NCI-H510A treated with DMSO at 0.1 percent for 48 hours (cell line): ENCODE measurements at places on chromosomes 11 and 22.

- no peak for DNase-seq
Measured at GRCh38 chr11:103079833-103080232, 12.1 kb downstream of the DCUN1D5 start.

DNA sequence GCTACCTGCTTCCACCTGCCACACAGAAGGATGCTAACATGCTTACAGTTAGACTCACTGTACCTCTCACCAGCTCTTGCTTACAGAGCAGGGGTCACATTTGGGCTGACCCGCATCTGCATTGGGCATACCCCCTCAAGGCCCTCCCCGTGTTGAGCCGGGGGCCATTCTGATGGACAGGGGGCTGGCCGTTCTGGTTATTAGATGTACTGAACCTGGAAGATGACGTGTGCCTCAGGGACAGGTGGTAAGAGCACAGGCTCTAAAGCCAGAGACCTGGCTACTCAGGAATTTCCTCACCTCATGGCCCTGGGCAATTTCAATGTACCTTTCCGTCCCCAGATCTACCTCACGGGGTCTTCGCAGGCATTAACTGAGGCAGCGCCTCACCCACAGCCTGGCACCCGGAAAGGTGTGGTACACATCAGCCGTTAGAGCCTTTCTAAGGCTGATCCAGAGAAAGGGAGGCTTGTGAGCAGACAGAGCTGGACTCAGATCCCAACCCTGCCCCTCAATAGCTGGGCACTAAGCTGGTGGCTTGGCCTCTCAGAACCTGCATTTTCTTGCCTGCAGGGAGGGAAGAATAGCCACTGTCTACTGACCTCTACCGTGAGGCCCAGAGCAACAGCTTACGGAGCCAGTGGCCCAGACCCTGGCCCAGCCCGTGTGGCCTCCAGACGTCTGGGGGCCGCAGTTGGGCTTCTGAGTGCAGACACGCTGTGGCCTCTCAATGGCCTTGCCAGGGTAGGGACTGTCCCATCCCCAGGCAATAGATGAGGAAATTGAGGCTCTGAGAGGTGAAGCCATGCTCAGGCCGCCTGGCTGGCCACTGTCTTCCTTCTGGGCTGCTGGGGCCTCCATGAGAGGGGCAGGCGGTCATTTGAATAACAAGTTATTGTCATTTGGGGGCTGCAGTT lies 100.6 kb downstream of the MORC2 start:
- no peak for DNase-seq

GRCh38 chr11:10599388-10600175 lies 31.1 kb upstream of the LYVE1 start:
- DNase-seq, result no peak

DNA sequence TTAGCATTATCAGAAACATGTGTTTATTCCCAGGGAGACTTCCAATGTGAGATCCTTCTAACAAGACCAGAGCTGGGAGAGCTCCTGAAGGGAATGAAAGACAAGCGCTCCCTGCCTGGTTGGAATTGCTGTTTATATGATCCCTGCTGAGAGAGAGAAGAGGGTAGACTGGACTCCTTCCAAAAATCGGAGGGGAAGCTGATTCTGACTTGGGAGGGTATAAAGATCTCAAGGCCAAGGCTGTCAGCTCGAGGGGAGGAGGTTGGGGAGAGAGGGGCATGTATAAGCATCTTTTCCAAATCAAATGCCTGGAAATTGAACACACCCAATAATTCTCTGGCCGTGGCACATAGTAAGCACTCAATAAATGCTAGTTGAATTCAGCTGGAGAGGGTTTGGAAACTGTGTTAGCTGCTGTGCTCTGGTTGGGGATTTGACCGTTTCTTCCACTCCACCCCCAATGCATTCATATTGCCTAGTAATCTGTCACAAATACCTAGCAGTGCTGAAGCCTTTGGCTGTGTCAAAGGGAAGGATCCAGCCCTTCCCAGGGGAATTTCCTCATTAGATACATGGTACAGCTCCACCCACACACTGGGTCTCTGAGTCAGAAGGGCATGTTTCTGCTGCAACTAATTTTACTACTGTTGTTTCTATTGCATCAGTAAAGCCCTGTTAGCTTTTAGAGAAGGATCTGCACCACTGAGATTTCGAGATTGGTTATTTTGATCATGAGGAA lies 61.5 kb downstream of the CACNG2 start:
- no peak for DNase-seq

- no peak for DNase-seq
Measured at GRCh38 chr11:10328314-10329098, 23.6 kb downstream of the ADM start.

GRCh38 chr11:116257092-116257491 lies 515.7 kb downstream of the BUD13 start:
- peak; percentile 34 for DNase-seq

- DNase-seq, result peak; percentile 16
Measured at GRCh38 chr11:8698917-8699441, 16.4 kb downstream of the RPL27A start.

GRCh38 chr11:64266339-64266738 lies 15.0 kb downstream of the PLCB3 start:
- no peak for DNase-seq

- no peak for DNase-seq
Measured at GRCh38 chr11:2681408-2682145, 18.2 kb downstream of the KCNQ1OT1 start.

GRCh38 chr22:19422440-19423301 lies 8.9 kb downstream of the HIRA start:
- no peak for DNase-seq

DNA sequence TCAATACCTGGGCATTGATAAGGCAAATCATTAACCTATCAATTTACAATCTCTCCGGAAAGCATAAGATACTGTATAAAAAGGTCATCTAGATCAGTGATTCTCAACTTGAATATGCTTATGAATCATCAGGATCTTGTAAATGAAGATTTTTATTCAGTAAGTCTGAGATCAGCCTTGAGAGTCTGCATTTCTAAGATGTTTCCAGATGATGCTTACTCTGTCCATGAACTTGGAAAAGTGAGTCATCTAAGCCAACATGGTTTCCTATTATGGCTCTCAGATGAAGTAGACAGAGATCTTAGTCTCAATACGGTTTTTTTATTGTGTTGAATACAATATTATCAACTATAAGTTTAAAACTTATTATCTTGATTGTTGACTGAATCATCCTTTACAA lies 226.4 kb upstream of the KIRREL3 start:
- DNase-seq, result no peak

GRCh38 chr22:50456466-50457234 lies 18.2 kb downstream of the SBF1 start:
- DNase-seq, result no peak

GRCh38 chr11:115645631-115646317 lies 141.6 kb upstream of the CADM1 start:
- no peak for DNase-seq

DNA sequence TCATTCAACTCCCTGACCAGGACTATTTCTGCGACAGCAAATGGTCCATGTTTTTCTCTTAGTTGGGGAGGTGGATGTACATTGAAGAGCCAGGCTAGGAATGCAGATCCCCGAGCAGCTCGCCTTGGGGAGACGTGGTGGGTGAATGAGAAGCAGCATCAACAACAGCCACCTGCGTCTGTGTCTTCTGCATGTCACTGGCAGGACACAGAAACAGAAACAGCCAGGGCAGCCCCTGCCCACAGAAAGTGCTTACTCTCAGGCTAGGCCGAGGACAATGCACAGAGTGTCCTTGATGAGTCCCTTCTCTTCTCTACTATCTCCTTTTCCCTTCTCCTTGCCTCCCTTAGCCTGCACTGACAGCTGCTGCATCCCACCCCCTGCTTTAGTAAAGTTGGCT lies 541.9 kb upstream of the CADM1 start:
- no peak for DNase-seq

- no peak for DNase-seq
Measured at GRCh38 chr11:19426756-19427403, 186.1 kb upstream of the E2F8 start.

- DNase-seq, result no peak
Measured at GRCh38 chr22:43402128-43402527, 9.7 kb upstream of the MPPED1 start.

GRCh38 chr11:94740083-94741021 lies 27.8 kb upstream of the AMOTL1 start:
- peak; percentile 15 for DNase-seq
